Sigmoid colon (tissue), 7 donors: ENCODE measurements at places on chromosomes 6 and 20. TPM values are rescaled to one million over a fixed set of nuclear protein-coding genes. Genes with fewer than 3 reads are reported as not detected.

Gene ANKS1A
- total RNA-seq, result 40.7 TPM

Gene ALDH8A1
- 1.2 TPM for total RNA-seq

Gene CTSZ
- 93.9 TPM for total RNA-seq

Gene PLEKHG1
- total RNA-seq, result 9.4 TPM
